ENCODE measurements at places on chromosomes 7 and 10.

DNA sequence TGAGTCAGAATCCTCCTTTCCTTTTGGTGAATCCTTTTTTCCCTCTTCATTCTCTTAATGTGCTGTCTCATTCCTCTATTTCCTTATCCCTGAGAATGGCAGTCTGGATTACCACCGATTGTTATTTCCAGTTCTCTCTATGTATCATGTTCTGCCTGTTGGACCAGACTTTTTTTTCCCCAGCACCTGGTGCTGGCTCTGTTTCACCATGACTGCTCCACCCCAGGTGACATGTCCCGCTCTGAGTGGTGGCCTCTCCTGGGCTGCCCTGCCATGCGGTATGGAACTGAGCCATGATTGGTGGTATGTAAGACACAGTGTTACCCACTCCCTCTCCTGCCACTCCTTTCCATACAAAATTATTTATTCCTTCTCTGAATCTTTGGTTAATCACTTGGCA is 399.9 kb downstream of the GATA3 start:
- ATAC-seq: no peak

DNA sequence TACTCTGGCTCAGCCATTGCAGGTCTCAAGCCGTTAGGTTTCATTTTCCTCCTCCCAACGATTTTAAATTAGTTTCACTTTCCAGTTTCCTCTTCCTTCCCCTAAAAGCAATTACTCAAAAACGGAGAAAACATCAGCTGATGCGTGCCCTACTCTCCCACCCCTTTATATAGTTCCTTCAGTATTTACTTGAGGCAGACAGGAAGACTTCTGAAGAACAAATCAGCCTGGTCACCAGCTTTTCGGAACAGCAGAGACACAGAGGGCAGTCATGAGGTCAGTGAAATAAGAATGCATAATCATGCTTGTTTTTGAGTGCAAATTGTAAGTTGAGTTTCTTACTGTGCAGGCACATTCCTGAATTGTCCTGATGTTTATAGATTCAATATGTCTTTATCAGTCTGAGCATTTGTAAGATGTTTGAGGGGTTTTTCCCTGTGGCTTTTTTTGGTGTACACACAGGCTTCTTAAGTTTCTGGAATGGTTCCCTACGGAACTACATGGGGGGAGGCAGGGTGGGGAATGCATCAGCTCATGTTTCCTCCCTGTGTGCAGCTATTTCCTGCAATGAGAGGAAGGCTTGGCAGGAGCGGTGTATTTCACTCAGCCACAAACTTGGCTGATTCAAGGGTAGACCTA is at the start of gene IFIT3:
TSS of gene IFIT3 (plus strand) at position 195 of the 639 bp plus-strand sequence. CDS start at position 272, 77 bp downstream.
- peak; percentile 45 for ATAC-seq

DNA sequence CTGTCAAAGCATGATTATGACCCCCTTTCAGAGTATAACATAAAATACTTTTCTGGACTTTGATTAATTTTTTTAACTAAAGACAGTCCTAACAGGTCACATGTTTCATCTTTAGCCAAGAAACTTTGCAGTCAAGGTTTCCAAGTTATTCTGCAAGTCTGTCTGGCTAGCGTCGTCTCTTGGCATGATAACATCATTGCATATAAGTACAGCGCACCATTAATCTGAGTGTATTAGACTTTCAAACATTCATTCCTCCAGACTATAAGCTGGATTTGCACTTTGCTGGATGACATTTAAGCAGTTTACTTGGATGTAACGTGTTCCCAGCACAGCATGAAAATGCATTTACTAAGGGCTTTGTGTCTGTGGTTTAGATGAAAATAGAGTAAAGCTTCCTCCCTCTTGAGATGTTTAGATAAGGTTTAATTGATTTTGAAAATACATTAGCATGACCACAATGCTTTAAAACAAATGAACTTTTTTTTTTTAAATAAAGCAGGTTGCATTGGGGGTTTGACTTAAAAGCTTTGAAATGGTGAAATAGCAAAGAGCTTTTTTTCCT is 349.0 kb upstream of the MTPN start:
- ATAC-seq: no peak

GRCh38 chr7:20200361-20200760 is 16.8 kb downstream of the MACC1 start:
- ATAC-seq: no peak

GRCh38 chr10:113243311-113243710 is 293.3 kb downstream of the TCF7L2 start:
- no peak for ATAC-seq

GRCh38 chr10:57890691-57891090 is 377.0 kb downstream of the IPMK start:
- no peak for ATAC-seq

DNA sequence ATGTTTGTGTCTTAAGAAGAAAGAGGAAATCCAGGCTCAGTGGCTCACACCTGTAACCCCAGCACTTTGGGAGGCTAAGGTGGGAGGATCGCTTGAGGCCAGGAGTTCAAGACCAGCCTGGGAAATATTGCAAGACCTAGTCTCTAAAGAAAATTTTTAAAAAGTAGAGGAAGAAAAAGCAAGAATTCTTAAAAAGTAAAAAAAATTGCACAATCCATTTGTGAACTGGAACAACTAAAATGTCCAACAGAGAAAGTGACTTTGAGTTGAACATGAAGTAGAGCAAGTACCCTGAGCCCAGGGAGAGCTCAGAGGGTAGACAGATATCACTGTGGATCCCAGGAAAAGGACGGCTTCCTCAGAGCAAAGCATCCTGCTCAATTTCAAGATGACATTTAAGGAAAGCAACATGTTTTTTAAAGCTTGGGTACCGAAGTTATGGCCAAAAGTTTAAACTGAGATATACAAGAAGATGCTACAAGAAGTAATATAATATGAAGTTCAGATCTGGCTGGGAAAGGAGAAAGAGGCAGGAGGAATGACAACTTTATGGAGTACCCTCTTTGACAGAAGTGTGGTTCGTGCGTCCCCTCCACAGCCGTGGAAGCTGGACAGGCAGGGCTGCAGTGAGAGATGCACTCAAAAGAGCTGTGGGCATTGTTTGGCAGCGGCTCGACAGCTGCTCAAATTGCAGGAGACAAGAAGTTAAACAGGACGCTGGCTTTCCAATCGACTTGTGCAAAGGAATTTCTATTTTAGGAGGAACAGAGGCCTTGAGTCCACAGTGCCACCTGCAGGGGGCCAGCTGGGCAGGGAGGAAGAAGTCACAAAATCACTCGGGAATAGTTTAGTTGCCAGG is 201.3 kb downstream of the JCAD start:
- ATAC-seq: no peak

- ATAC-seq: no peak
Measured at GRCh38 chr7:148436135-148436534, 154.4 kb upstream of the C7orf33 start.

GRCh38 chr10:46096446-46096845 is 50.4 kb upstream of the MSMB start:
- no peak for ATAC-seq

DNA sequence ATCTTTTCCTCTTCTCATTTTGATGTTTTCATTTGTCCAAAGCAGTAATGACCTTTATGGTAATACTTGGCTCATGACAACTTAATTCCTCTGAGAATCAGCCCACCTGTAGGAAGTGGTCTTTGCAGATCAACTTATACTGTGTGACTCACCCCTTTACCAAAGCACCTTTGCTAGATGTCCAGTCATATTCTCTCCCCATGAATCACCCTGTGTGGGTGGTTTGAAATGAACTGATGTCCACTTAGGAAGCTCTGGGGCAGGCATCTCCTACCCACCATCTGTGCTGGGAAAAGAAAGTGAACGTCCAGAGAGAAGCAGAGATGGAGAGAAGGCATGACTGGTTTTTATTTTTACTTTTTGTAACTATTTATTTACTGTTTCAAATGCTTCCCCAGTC is 410.3 kb downstream of the KIF20B start:
- no peak for ATAC-seq

- ATAC-seq: no peak
Measured at GRCh38 chr10:59873896-59874295, 32.5 kb downstream of the CCDC6 start.

- ATAC-seq: no peak
Measured at GRCh38 chr10:97659589-97659988, 19.1 kb downstream of the PI4K2A start.

GRCh38 chr10:123442901-123443300 is 223.3 kb upstream of the GPR26 start:
- no peak for ATAC-seq

- ATAC-seq: no peak
Measured at GRCh38 chr7:751826-752225, 24.7 kb upstream of the PRKAR1B start.

GRCh38 chr7:156823435-156823834 is 69.5 kb downstream of the LMBR1 start:
- no peak for ATAC-seq

DNA sequence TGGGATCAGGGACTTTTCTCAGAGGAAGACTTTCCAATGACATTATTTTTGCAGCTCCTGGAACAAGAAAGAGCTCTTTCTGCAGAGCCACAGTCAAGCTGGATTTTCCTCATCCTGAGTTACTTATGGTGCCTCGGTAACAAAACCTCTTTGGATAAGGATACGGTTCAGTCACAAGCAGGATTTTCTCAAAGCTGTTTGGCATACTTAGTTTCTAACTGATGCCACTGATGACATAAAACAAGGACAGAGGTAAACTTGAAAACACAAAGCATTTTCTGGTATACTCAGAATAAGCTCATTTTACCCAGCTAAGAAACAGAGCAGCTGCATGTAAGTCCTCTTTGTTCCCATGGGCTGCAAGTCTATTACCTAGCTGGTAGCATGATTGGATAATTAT is 340.9 kb upstream of the MEOX2 start:
- no peak for ATAC-seq

- ATAC-seq: no peak
Measured at GRCh38 chr7:100874300-100874576, 665 bp upstream of the SRRT start.

DNA sequence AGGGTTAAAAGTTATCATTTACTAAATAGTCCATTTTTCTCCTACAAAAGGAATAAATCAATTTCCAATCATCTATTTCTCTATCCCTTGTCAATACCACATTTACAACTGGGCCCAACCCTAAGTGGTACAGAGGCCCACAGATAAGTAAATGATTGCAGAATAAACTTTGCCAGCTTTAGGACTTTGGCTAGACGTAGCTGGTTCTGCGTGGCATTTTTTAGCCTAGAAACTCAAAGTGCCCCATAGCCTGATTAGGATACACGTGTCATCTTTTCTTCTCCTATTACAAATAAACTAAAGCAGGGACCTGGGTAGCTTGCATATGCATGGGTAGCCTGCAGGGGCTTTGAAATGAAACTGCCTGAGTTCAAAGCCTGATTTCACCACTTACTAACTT is 56.4 kb downstream of the KLF6 start:
- no peak for ATAC-seq

- no peak for ATAC-seq
Measured at GRCh38 chr10:6770846-6771245, 190.8 kb upstream of the PRKCQ start.

DNA sequence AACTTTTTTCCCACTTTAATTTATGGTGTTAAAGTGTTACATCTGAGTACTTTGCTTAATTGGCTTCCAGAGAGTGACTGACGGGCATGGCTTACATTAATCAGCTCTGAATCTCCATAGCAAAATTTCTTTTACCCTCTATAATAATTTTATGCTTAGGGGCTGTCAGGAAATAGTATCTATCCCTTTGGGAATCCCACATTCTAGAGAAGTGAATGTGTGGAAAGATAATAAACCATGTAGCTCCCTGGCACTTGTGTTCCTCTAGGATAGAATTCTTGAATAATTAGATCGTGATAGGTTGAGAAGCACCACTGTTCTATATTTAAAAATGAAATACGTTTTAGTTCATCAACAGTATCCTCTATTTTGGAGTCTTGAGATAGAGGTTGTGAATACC is 89.6 kb downstream of the DNAJB9 start:
- no peak for ATAC-seq

GRCh38 chr7:98567991-98568390 is 49.1 kb upstream of the NPTX2 start:
- no peak for ATAC-seq

- ATAC-seq: peak; percentile 62
Measured at GRCh38 chr10:30456266-30456665, 22.3 kb downstream of the MAP3K8 start.

GRCh38 chr10:80870282-80870681 is 332.6 kb downstream of the SH2D4B start:
- no peak for ATAC-seq

DNA sequence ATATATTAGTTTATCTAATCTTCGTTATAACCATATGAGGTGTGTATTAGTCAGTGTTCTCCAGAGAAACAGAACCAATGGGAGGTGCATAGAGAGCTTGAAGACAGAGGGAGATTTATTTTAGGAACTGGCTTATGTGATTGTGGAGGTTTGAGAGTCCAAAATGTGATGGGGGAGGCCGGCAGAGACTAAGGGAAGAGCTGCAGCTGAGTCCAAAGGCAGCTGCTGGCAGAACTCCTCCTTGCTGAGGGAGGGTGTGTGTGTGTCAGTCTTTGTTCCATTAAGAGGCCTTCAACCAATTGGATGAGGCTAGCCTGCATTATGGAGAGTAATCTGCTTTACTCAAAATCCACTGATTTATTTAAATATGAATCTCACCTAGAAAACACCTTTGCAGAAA is 165.1 kb downstream of the SH3PXD2A start:
- ATAC-seq: no peak

- ATAC-seq: no peak
Measured at GRCh38 chr7:125547505-125547904, 617.9 kb upstream of the POT1 start.

DNA sequence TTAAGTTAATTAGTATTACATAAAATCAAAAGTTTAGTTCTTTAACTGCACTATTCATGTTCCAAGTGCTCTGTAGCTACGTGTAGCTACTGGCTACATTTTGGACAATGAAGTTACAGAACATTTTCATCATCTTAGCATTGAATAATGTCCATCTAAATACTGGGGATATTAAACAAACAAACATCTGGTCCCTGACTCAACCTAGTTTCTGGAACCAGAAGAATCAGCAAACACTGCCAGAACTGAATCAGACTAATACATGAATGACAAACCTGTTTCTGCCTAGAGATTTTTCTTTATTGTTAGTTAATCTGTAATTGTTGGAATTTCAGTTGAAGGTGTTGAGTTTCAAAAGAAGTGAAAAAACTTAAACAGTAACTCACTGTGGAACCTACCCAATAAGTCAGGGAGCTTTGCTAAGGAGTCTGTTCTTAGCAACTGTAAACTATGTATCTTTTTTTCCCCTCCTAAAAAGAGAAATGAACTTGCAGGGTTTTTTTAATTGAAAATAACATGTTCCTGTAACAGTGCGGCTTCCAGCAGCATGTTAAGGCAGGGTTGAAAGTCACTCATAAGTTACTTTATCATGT is 58.3 kb downstream of the CDK13 start:
- peak; percentile 35 for ATAC-seq

DNA sequence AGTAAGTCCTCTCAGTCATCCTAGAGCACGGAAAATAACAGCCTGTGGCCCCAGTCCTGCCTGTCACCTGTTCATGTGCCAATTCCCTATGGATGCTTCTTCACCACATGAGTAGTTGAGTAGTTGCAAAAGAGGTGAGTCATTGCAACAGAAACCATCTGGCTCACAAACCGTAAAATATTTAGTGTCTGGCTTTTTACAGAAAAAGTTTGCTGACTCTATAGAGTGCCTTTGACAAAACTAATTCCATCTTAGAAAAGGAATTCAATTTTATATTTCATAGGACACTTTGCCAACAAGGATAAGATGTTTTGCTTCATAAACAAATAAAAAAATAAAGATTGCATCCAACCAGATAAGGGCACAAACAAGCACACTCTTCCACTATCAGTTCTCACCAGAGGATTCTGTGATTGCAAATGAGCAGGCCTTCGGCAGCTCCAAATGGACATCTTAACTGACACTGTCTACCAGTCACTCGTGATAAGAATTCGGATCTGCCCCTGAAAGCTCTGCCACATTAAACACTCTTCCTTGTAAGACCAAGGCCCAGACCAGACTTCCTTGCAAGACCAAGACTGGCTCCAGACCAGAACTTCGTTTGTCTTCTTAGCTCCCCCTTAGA is 242.7 kb upstream of the SEMA3C start:
- no peak for ATAC-seq
